Spinal cord (tissue), 10 donors: ENCODE measurements at places on chromosomes 16 and 17.

GRCh38 chr17:68102318-68102758 lies 66.8 kb downstream of the KPNA2 start:
- DNase-seq, result no peak

- DNase-seq, result peak; percentile 53
Observed at GRCh38 chr16:10678655-10679054, 16.1 kb downstream of the TEKT5 start.

- DNase-seq, result no peak
Observed at GRCh38 chr16:66621973-66622372, 17.5 kb downstream of the CMTM3 start.

DNA sequence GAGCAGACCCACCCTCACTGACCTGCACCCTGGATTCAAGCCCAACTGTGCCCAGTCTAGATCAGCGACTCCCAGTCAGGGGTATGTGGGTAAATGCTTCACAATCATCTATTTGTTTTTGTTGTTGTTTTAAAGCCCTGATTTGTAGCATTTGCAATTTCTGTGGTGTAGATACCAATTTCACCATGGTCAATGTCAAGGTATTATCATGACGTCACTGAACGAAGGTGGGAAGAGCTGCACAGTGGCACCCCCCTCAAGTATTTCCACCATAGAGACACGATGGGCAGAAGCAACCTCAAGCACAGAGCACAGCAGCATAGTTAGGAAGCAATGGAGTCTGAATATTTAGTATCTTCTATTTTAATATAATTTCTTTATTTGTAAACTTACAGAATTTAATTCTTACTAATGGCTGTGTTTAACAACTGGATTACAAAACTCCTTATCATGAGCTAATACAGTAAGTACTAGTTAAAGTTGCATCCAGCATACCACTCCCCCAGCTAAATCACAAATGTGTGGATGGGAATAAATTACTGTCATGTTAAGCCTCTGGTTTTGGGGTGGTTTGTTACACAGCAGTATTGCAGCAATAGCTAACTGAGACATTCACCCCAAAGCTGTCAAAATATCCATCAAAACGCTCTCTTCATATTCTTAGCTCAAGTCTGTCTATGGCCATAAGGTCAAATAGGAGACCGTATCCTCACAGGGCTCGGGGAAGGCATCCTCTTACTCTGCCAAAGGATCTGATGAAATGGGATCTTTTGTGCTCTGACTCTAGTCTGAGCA lies 25.5 kb downstream of the ORC6 start:
- no peak for DNase-seq

DNA sequence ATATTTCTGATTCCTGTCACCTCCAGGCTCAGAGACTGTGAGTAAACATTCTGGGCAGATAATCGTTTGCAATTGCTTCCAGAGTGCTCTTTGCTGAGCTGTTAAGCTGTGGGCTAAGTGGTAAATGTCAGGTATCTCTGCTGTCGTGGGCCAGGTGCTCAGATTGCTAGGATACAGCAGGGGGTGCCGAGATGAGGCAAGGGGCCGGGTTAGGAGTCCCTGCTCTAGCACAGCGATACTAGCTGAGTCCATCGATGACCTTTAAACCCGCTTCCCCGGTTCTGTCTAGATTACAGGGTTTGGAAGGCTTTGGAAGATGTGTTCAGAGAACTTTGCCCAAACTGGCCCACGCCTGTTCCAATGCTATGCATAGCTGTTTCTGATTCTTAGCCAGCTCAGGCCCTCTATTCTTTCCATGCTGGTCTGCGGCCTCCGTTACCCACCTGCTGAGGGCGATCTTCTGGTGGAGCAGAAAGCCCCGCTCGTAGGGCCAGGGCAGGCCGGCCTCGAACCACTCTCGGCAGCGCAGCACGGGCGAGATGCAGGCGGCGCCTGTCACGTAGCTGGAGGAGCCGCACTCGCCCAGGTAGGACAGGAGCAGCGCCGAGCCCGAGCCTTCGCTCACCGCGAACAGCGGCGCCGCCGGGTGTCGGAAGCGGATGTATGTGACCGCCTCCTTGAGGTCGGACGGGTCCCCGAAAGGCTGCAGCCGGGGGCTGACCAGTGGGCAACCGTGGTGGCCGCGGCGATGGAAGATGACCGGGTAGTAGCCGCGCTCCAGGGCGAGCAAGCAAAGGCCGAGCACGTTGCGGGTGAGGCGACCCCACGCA lies 979 bp downstream of the ABHD15 start:
- DNase-seq, result no peak
